ENCODE measurements at places on chromosomes 7 and 10. TPM values are rescaled to one million over a fixed set of nuclear protein-coding genes. Genes with fewer than 3 reads are reported as not detected.

Gene ATP5MK
- total RNA-seq: 399 TPM

GRCh38 chr10:35150308-35150707 is 23.7 kb downstream of the CREM start:
- no peak for ATAC-seq

GRCh38 chr10:112071596-112072133 is 111.9 kb downstream of the GPAM start:
- no peak for ATAC-seq

GRCh38 chr7:100174582-100174981 is 2.6 kb downstream of the GPC2 start:
- ATAC-seq: no peak

GRCh38 chr10:27188897-27189296 is 33.7 kb downstream of the MASTL start:
- no peak for ATAC-seq

Gene NUTM2D
- total RNA-seq: 1.8 TPM

Gene CNPY1
- total RNA-seq: not detected

Gene OPN4
- total RNA-seq: not detected

- no peak for ATAC-seq
Observed at GRCh38 chr10:71342573-71343391, 23.7 kb downstream of the SLC29A3 start.

Gene VPS37D
- 0.32 TPM for total RNA-seq

All from esophagus mucosa (tissue), 1 donor.